ENCODE measurements at places on chromosomes 16 and 17. TPM values are rescaled to one million over a fixed set of nuclear protein-coding genes. Genes with fewer than 3 reads are reported as not detected.

Gene HOXB4
- 1.9 TPM for total RNA-seq

Gene UTS2R
- total RNA-seq = not detected

Gene HOXB2
- 7.4 TPM for total RNA-seq

- peak overlapping the region; percentile 96 for H3K27ac ChIP-seq
- peaks cover 65% of the 10 kb centered on the region for H3K36me3 ChIP-seq
- DNase-seq = no peak
- H3K27me3 ChIP-seq = no peaks in the 10 kb centered on the region
- H3K4me3 ChIP-seq = peak overlapping the region; percentile 49
- peaks cover 85% of the 10 kb centered on the region for H3K4me1 ChIP-seq
Observed at GRCh38 chr16:68283346-68283745, 19.0 kb downstream of the SLC7A6 start.

GRCh38 chr16:68374961-68375660 lies 64.3 kb downstream of the PRMT7 start:
- no peaks in the 10 kb centered on the region for H3K36me3 ChIP-seq
- no peak overlapping the region for H3K4me3 ChIP-seq
- H3K27ac ChIP-seq = no peak overlapping the region
- H3K27me3 ChIP-seq = peaks cover 15% of the 10 kb centered on the region
- DNase-seq = no peak
- peaks cover 10% of the 10 kb centered on the region for H3K4me1 ChIP-seq

GRCh38 chr17:45282683-45283644 lies 21.1 kb upstream of the SPATA32 start:
- H3K36me3 ChIP-seq = peaks cover 19% of the 10 kb centered on the region
- no peaks in the 10 kb centered on the region for H3K27me3 ChIP-seq
- DNase-seq = no peak
- no peak overlapping the region for H3K4me3 ChIP-seq
- peak overlapping the region; percentile 29 for H3K27ac ChIP-seq
- peaks cover 11% of the 10 kb centered on the region for H3K4me1 ChIP-seq

DNA sequence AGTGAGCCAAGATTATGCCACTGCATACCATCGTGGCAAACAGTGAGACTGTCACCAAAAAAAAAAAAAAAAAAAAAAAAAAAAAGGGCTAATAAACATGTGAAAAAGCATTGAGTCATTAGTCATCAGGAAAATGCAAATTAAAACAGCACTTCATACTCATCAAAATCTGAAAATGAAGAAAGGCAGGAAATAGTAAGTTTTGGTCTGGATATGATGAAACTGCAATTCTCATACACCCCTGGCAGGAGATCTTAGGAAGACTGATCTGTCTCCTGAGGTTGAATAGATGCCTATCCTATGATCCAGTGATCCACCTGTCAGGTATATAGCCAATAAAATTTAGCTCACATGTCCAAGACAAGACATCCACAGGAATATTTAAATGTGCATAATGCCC lies 212.7 kb downstream of the CPPED1 start:
- H3K27me3 ChIP-seq = peaks cover 19% of the 10 kb centered on the region
- H3K36me3 ChIP-seq = peaks cover 3% of the 10 kb centered on the region

DNA sequence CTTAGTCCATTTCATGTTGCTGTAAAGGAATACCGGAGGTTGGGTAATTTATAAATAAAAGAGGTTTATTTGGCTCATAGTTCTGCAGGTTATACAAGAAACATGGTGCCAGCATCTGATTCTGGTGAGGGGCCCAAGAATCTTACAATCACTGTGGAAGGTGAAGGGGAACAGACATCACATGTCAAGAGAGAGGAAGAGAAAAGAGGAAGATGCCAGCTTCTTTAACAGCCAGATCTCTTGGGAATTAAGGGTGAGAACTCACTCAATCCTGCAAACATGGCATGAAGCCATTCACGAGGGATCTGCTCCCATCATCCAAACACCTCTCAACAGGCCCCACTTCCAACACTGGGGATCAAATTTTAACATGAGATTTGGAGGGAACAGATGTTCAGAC lies 49.5 kb downstream of the BMERB1 start:
- no peak for DNase-seq
- peaks cover 17% of the 10 kb centered on the region for H3K4me1 ChIP-seq
- peaks cover 21% of the 10 kb centered on the region for H3K36me3 ChIP-seq
- no peak overlapping the region for H3K4me3 ChIP-seq
- no peaks in the 10 kb centered on the region for H3K27me3 ChIP-seq

DNA sequence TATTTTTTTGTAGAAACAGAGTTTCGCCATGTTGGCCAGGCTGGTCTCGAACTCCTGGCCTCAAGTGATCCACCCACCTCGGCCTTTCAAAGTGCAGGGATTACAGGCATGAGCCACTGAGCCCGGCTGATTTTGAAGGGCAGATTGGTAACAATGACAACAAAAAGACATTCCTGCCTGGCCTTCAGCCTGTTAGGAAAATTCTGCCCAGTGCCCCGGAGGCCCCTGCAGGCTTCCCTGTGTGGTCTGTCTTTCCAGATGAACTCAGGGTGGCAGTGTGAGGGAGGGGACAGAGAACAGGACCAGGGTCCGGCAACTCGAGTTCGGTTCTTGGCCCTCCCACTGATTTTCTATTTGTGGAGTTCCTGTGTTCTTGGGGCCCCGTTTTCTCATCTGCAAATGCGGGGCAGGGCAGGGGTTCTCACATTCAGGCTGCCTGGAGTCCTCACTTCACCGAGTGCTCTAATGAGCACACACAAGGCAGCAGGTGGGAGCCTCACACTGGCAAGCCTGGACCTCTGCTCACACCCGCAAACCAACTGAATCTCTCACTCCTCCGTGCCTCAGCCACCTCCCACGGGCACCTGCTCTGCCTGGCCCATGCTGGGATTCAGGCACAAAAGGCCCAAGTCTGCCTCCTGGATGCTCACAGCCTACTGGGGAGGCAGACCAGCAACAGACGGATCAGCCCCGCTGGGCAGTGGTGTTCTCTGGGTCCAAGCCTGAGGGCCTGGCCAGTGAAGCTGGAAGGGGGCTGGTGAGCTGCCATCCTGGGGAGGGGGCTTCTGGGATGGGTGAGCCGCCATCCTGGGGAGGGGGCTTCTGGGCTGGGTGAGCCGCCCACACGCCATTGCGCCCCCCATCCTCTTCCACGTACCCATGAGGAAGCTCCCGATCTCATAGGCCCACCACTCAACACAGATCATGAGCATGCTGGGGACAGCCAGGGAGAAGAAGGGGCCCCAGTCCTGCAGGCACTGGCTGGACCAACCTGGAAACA lies 10.3 kb downstream of the SLC47A2 start:
- H3K4me1 ChIP-seq = peaks cover 2% of the 10 kb centered on the region
- no peak for DNase-seq
- no peaks in the 10 kb centered on the region for H3K27me3 ChIP-seq
- H3K4me3 ChIP-seq = no peak overlapping the region
- H3K27ac ChIP-seq = no peak overlapping the region

GRCh38 chr17:48907713-48908046 lies 527 bp upstream of the UBE2Z start:
- peaks cover 42% of the 10 kb centered on the region for H3K4me1 ChIP-seq
- peaks cover 27% of the 10 kb centered on the region for H3K36me3 ChIP-seq
- no peaks in the 10 kb centered on the region for H3K27me3 ChIP-seq
- H3K4me3 ChIP-seq = peak overlapping the region; percentile 89
- H3K27ac ChIP-seq = peak overlapping the region; percentile 94

- H3K36me3 ChIP-seq = no peaks in the 10 kb centered on the region
- H3K27me3 ChIP-seq = no peaks in the 10 kb centered on the region
- no peak overlapping the region for H3K4me3 ChIP-seq
- H3K4me1 ChIP-seq = no peaks in the 10 kb centered on the region
- no peak for DNase-seq
- H3K27ac ChIP-seq = no peak overlapping the region
Observed at GRCh38 chr16:55577887-55578286, 11.4 kb downstream of the CAPNS2 start.

DNA sequence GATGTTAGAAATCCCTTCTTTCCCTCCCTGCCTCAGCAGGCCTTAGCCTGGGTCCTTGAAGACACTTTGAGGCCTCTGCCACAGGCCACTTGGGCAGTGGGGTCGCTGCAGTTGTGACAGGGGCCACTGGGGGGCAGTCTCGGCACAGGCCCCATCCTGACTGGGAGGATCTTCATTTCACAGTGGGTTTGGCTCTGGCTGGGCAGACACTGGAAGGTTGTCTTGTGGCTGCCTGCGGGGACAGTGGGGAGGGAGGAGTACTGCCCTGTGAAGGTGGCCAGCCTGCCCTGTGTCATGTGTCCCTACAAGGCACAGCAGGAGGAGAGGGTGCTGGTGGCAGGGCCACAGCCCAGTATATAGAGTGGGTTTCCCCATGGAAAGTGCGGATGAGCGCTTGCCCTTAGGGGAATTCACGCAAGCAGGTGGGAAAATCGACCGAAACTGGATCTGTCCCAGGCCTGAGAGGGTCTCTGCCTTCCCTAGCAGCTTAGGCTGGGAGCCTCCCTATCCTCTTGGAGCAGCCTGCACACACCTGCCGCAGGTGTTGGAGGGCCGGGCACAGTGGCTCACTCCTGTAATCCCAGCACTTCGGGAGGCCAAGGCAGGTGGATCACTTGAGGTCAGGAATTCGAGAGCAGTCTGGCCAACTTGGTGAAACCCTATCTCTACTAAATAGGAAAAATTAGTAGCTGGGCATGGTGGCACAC lies 28.8 kb downstream of the GINS2 start:
- peaks cover 7% of the 10 kb centered on the region for H3K36me3 ChIP-seq
- H3K4me1 ChIP-seq = no peaks in the 10 kb centered on the region

DNA sequence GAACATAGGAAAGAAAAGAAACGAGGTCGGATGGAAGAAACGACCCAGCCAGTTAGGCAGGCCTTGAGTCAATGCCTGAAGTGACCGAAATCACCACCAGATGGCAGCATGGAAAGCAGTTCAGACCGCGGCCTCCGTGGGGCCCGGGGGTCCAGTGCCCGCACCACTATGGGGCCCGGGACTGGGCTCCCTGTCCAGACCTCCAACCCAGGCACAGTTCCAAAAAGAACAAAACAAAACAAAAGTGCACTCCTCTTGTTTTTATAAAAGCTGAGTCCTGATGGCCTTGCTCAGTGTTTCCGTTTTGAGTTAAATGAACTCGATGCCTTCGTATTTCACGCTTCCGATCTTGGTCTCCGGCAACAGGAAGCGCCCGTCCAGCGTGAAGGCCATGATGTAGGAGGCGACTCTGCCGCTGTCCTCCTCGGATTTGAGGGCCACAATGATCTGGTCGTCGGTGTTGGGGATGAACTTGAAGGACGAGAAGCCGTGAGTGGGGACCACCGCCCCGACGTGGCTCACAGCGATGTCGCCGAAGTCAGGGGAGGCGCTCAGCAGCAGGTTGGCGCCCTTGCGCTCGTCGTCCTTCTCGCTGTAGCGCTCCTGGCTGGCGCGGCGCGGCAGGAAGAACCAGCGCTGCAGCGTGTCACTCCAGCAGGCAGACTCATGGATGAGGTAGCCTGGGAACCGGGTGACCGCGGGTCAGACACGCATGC lies 13.7 kb upstream of the LGALS3BP start:
- no peak overlapping the region for H3K4me3 ChIP-seq
- no peaks in the 10 kb centered on the region for H3K27me3 ChIP-seq
- H3K4me1 ChIP-seq = peaks cover 3% of the 10 kb centered on the region
- peaks cover 15% of the 10 kb centered on the region for H3K36me3 ChIP-seq

- H3K36me3 ChIP-seq = no peaks in the 10 kb centered on the region
- H3K27ac ChIP-seq = no peak overlapping the region
- no peak overlapping the region for H3K4me3 ChIP-seq
- DNase-seq = no peak
- peaks cover 14% of the 10 kb centered on the region for H3K27me3 ChIP-seq
- H3K4me1 ChIP-seq = no peaks in the 10 kb centered on the region
Observed at GRCh38 chr17:5629128-5629527, 44.8 kb upstream of the NLRP1 start.

DNA sequence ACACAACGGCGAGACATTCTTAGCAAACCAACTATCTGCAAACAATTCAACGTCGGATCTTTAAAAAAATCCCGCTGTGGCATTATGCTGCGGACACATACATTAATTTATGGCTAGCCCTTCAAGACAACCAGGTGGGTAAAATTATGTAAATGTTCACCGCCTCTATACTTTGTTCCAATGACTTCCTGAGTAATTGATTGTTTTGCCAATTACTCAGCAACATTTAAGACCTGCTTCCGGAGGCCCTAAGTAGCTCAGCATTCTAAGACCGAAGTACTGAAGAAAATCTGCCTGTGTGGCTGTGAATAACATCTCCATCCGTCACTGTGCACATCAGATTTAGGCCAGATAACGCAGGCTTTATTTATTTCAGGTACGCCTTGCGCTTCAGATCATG lies 23.3 kb downstream of the QPRT start:
- no peak for DNase-seq
- peak overlapping the region; percentile 66 for H3K4me3 ChIP-seq
- no peaks in the 10 kb centered on the region for H3K36me3 ChIP-seq
- no peaks in the 10 kb centered on the region for H3K27me3 ChIP-seq

DNA sequence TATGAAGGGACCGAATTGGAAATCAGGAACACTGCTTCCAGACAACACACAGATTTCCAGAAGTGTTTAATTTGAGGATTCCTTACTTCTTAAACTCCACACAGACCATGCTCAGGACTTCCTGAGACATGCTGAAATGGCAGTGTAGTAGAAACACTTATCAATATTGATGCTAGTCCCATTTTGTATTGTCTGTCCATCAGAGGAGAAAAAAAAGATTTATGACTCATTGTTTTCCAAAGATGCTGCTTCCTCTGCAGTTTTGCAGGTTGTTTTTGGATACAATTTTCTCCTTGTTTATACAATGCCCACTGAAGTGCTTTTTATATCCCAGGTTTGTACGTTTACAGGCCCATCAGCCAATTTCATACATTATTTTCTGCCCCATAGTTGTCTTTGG lies 68.3 kb upstream of the TANC2 start:
- peaks cover 4% of the 10 kb centered on the region for H3K27me3 ChIP-seq
- peaks cover 8% of the 10 kb centered on the region for H3K4me1 ChIP-seq
- no peak for DNase-seq

DNA sequence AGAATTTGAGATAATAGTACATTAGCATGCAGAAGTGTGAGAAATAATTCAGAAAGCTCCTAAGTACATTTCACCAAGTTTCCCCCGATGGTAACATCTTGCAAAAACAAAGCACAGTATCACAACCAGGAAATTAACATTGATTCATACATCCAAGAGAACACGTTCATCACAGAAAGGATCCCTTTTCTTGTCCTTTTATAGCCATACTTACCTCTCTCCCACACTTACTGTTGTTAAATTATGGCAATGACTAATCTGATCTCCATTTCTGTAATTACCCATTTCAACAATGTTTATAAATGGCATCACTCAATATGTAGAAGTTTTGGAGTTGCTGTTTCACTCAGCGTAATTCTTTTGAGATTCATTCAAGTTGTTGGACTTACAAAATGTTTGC lies 1260.0 kb downstream of the CDH8 start:
- no peaks in the 10 kb centered on the region for H3K4me1 ChIP-seq
- H3K27me3 ChIP-seq = no peaks in the 10 kb centered on the region
- DNase-seq = no peak

DNA sequence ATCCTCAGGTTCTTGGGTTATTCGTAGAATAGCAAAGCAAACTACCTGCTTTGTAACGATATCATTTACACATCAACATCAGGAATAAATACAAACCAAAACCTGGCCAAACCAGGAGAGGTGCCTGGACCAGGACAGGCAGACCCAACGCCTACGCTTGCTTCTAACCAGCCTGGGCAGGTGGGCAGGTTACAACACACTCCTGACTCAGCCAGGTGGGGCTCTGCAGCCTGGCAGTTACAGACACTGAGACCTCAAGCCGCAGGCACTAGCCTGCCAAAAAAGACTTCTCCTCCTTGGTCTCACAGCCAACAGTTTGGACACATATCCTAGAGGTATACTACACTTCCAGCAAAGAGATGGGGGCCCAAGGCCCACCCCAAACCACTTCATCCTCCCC lies 14.0 kb downstream of the ANKRD11 start:
- H3K27me3 ChIP-seq = no peaks in the 10 kb centered on the region
- peaks cover 51% of the 10 kb centered on the region for H3K36me3 ChIP-seq
- H3K4me1 ChIP-seq = peaks cover 86% of the 10 kb centered on the region

All from activated naive CD8-positive, alpha-beta T cell treated with anti-CD3 and anti-CD28 coated beads for 36 hours (primary cell).